ENCODE measurements at places on chromosomes 4 and X.

- peak; percentile 14 for DNase-seq
Measured at GRCh38 chrX:134547047-134547679, 87.2 kb downstream of the HPRT1 start.

DNA sequence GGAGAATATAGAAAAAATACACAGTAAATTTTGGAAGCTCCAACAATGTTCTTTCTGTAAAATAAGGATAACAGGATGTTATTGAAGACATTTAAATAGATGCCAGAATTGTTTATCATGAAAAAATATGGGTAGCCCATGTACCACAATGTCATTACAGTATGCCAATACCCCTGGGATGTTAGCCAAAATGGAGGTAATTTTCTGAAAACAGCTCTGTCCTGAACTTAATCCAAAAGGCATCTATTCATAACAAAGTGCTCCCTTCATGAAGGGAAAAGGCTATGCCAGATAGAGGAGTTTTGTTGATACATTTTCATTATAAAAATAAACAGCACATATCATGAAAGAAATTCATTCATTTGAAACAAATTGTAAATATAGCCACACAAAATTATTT, 1902.6 kb upstream of the AGA start:
- no peak for DNase-seq

DNA sequence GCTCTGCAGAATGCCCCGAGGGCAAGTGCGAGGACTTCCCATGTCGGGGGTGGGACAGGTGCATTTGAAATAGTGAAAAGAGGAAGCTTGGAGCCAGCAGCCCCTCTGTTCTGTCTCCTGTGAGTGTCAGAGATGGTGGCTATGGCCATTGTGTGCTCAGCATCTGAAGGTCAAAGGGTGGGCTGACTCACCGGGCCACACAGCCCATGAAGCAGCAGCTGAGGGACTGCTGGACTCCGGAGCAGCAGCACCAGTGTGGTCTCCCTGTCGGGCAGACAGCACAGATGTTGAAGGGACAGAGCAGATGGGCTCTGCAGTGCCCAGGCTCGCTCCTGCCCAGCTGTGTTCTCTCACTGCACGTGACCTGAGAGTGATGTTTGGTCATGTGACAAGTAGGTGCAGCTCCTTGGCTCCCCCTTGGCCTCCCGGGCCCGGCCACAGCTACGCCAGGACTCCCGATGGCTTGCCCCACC, 53.5 kb downstream of the TBC1D14 start:
- DNase-seq: no peak

DNA sequence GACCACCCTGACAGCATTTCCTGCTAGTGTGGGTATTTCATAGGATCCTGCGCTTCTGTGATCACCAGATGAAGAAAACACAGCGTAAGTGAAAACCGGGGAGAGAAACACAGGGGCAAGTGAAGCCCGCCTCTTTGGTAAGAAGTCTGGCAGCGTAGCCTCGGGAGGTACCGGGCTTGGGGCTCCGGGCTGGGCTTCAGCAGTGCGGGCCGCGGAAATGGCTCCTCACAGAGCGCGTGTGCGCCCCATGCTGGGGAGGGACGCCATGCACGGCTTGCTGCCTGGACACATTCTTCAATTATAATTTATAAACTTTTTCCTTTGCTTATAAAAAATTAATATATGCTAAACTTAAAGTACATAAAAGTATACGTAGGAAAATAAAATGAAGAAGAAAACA, 151.5 kb downstream of the AFAP1 start:
- no peak for DNase-seq

- DNase-seq: no peak
Measured at GRCh38 chr4:9691238-9692065, 90.0 kb upstream of the DRD5 start.

DNA sequence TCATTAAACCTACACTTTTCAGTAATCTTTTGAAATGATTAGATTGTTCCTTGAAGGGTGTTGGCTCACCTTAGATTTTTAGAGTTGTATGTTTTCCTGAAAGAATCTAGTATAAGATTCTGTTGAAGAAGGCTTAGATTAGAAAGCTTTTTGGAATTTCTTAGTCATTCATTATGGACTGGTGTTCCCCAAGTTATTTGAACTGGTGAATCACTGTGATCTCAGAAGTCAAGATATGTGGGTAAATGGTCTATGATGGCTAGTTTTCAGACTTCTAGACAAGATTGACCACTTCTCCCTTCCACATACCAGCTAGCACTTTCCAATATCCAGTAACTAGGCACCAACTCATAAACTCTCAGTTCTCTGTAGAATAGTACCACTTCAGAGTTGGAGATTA, 138.1 kb downstream of the KDM6A start:
- DNase-seq: peak; percentile 55

DNA sequence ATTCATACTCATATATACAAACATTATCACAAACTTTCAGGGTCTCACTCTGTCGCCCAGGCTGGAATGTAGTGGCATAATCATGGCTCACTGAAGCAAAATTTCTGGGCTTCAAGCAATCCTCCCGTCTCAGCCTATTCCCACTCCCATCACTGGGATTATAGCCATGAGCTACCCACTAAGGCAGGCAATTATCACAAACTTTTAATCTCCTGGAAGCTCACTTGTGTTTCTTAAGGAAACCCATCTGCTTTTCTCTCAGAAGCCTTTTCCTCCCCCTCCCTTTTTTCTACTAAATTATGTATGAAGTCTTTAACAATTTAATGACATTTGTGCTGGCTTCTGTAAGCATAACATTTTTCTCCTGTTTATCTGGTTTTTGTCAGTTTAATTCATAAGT, 170.5 kb downstream of the AREG start:
- no peak for DNase-seq

DNA sequence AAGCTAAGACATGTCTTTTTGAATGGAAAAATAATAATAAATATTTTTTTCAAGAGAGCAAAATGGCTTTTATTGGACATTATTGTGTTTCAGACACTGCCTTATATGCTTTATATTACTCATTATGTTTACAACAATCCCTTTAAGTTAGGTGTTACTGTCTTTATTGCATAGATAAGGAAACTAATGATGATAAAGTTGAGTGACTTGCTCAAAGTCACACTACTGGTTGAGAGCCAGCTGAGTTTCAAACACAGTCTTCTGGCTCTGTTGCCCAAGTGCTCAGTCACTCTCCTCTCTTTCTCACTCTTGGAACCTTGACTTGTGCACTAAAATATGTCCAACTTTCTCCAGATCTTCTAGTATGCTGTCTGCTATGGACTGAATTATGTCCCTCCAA, 71.5 kb upstream of the SLC39A8 start:
- no peak for DNase-seq

- DNase-seq: no peak
Measured at GRCh38 chr4:14879683-14880082, 122.6 kb upstream of the CPEB2 start.

DNA sequence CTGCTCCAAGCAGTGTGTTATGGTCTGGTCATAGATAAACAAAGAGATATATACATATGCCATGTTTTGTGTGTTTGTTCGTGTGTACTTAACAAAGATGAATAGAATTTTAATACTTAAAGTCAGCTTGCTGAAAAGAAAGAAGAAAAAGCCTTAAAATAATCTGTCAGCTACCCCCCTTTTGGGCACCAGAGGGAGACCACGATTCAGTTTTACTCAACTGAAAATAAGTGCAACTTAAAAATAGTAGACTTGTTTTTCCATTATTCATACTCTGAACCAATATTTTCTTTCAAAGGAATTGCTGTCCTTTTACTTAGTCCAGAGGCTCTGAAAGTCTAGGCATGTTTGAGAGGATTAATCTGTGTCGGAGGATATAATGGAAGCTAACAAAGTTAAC, 181.7 kb upstream of the AGTR2 start:
- DNase-seq: no peak

DNA sequence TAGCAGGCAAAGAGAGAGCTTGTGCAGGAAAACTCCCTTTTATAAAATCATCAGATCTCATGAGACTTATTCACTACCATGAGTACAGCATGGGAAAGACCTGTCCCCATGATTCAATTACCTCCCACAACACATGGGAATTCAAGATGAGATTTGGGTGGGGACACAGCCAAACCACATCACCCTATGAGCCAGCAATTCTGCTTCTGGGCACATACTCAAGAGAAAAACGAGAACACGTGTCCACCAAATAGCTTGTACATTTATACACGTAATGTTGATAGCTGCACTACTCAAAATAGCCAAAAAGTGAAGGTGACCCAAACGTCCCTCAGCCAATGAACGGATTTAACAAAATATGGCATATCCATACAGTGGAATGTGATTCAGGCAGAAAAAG, 94.5 kb upstream of the DHRSX start:
- peak; percentile 74 for DNase-seq

GRCh38 chr4:168787801-168788595, 222.1 kb downstream of the CBR4 start:
- DNase-seq: peak; percentile 17

- DNase-seq: no peak
Measured at GRCh38 chr4:108210989-108211835, 42.5 kb upstream of the LEF1 start.
